Non-pigmented ciliary epithelial cell (primary cell): ENCODE measurements at places on chromosomes 2 and 18.

- no peak for DNase-seq
Measured at GRCh38 chr2:11717623-11718022, 28.8 kb upstream of the LPIN1 start.

DNA sequence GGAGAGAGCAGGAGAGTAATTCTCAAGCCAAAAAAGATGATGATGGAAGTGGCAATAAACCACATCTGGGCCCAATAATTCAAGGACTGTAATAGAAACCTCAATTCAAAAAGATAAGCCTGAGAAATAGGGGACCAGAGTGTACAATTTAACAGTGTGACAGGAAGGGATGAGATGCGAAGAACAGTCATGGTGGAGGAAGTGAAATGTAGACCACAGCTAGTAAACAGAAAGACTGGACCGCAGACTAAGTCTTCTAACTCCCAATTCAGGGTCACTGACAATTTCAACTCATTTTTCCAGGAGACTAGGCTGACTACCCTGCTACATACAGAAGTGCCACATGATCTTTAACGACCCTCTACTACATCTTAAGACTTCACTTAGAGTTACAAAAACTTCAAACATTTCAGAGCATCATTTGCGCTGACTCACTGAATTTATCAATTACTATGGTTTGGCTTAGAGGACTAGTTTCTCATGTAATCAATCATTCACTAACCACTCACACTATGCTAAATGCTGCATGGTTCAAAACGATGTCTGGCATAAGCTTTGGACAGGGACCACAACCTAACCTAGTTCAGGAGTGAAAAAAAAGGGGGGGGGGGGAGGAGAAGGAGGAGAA is 9.0 kb downstream of the CUL3 start:
- DNase-seq: no peak

GRCh38 chr2:56244911-56245530 is 61.2 kb downstream of the CCDC85A start:
- DNase-seq: no peak

GRCh38 chr2:9749546-9750223 is 93.6 kb upstream of the TAF1B start:
- DNase-seq: no peak

DNA sequence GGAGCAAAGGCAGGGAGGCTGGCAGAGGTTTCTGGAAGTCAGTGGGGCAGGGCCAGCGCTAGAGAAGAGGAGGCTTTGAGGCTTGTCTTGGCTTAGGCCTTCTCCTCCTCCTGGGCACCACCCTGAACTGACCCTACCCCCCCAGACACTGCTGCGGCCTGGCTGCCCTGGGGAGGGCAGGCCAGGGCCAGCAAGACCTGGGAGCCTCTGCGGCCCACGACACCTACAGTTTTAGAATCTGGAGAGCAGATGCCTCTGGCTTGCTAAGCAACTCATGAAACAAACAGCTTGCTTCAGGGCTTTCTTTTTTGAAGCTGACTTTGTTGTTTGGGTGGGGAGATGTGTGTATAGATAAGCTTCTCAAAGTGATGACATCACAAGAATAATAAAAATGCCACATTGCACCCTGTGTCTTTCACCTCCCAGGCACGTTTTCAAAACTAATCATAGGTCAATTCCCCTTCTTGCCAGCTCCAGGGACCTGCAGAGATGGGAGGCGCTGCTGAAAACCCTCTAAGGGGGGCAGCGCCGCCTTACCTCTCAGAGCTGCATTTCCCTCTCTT is 46.2 kb upstream of the SMAD7 start:
- DNase-seq: peak; percentile 72

DNA sequence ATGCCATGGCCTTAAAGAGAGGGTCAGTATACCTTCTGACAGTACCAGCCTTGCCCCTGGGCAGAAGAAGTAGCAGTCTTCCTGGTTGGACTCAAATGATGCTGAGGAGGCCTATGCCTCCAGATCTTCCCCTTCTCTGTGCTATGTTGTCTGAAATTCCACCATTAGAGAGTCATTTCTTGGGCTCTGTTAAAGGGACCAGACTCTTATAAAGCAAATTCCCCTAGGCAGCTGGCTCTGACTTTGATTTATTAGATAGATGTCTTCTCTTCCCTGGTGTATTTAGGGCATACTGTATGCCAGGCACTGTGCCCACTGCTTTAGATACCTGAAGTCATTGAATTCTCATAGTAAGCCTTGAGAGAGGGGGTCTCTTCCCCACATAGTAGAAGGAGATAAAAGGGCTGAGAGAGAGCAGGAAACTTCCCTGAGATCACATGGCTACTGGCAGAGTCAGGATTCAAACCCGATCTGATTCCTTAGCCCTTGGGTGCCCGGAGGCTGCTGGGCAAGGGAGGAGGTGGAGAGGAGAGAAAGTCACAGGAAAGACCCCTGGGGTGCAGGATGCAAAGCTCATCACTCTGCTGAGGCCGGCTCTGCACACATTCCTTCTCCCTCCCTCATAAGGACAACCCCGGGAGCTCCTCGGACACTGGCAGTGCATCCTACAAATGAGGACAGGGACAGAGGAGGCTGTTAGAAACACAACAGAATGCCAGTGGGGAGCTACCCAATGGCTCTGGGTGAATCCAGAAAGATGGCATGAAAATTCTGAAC is 23.0 kb downstream of the COPS9 start:
- no peak for DNase-seq

- no peak for DNase-seq
Measured at GRCh38 chr18:23341383-23341782, 111.7 kb upstream of the RIOK3 start.

DNA sequence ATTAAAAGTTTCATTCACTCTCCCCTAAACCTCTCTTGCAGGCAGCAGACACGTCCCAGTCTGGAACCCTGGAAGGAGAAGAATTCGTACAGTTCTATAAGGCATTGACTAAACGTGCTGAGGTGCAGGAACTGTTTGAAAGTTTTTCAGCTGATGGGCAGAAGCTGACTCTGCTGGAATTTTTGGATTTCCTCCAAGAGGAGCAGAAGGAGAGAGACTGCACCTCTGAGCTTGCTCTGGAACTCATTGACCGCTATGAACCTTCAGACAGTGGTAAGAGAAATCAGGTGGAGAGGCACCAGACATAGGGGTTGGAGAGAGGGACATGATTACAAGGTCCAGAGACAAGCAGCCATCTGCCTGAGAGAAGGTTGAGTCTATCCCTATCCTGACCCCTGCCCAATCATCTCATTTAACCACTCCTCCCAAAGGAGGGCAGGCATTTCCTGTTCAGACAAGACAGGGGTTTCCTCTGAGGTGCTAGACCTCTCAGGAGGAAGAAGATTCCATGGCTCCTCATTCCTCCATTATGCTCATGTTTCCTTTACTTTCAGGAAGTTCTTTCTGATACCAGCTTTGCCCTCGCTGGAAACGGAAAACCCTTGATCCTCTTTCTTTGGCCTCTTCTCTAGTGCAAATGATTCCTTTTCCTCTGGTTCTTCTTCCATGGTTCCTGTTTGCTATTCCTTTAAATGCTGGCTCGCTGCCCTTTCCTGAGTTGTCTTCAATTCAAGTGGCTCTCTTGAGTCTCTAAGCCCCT is 15.1 kb downstream of the PLCD4 start:
- DNase-seq: no peak

- DNase-seq: no peak
Measured at GRCh38 chr2:17519486-17519885, 1.2 kb upstream of the RAD51AP2 start.

DNA sequence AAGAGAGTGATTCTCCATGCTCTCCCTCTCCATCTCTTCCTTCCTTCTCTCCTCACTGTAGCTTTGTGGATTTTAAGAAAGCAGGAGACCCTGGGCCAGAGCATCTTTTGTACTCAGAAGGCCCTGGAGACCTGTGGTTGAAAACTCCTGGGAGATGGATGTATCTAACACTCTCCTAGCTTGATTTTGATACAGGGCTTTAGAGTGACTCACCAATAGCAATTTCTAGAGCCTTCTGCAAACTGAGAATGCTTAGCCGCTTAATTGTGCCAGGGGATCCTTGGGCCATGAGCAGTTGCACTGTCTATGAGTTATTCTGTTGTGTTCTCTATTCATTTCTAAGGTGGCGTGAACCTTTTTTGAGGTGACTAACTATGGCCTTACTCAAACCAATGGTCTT is 17.7 kb downstream of the HOXD1 start:
- no peak for DNase-seq

DNA sequence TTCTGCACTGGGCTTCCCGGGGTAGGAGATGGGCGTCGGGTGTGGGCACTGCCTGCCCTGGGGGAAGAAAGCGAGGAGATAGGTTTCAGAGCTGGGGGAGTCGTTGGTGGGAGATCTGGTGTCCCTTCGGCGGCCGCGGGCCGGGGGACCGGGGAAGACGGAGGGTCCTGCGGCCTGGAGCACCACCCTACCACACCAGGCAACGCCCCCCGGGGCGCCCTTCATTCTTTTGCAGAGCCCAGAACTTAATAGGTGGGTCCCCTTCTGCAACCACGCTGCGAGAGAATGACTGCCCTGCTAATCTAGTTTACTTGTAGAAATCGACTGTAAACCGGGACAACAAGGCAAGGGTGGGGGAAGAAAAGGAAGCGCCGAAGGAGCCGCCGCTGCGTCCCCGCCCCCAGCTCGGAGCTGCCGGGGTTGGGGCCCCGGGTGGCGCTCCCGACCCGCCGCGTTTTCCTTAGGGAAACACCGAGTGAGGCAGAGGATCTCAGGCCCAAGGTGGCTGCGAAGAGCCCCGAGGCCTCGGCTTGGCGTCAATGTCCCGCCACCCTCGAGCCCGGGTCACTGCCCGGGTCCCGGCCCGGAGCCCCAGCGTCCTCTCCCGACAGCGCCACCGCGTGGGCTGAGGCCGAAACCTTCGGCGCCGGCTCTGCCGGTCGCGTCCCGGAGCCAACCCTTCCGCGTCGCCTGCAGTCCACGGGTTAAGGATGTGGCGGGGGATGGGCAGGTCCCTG is 5.4 kb upstream of the SATB2 start:
- no peak for DNase-seq

GRCh38 chr18:55220523-55220922 is 261.3 kb upstream of the CCDC68 start:
- no peak for DNase-seq

GRCh38 chr18:59663096-59663495 is 34.1 kb downstream of the CCBE1 start:
- DNase-seq: no peak

DNA sequence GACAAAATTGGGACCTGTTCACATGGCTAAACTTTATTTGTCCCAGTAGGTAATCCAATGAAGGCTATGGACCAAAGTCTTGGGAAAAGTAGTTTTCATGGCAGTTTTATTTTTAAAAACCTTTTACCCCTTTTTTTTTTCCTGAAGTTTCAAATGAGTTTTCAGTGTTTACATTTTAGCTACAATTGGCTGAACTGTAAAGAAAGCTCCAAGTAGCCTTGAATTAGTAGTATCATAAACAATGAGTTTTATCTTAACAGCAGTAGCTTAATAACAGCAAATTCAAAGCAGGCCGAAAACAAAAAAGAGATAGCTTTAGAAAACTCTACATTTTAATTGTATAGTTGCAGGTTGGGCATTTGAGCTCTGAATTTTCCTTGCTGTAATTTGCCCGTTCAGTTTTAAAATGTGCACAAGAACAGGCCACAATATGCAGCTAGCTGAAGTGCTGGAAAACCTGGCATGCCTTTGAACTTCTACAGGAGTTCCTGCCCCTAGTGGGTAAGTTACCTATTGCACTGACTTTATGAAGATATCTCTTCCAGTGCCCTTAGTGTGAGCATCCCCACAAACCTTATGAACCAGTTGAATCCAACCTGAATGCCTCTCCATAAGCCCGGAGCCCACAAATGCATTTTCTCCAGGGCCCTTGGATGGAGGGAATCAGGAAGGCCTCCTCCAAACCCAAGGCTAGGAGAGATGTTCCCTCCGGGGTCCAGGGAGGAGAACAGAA is 106.7 kb downstream of the XRCC5 start:
- DNase-seq: no peak

DNA sequence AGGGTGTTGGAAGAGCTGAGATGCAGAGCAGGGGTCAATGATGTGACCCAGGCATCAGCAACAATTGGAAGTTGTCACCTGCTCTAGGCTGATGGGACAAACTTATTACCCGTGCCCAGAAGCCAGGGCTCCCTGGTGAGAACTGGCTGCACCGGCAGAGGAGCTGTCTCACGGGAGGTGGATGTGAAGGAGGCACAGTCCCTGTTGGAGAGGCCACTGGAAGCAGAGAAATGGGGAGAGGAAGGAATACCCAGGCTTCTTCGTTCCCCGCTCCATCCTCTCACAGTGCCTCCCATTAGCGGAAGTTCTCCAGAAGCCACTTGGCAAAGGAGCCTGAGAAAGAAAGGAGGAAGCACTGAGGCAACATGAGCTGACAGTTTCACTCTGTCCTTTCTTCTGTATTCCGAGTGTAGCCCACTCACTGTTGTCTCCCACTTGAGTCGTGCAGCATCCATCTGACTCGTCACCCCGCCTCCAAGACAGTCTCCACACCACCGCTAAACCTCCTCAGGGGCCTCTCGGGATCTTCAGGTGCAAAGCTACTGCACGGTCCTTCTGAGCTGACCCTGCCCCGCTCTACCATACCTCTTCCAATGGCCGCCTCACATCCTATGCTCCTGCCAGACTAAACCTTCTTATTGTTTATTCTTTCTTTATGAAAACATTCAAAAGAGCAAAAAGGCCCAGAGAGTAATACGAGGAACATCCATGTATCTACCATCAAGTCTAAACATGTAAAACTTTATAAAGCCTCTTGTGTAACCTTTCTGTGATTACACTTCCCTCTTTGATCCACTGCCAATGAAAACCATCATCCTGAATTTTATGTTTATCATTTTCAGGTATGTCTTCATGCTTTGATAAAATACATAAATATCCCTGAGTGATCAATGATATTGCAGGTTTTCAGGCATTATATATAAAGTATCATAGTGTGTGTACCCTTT is 19.1 kb upstream of the AFTPH start:
- no peak for DNase-seq

DNA sequence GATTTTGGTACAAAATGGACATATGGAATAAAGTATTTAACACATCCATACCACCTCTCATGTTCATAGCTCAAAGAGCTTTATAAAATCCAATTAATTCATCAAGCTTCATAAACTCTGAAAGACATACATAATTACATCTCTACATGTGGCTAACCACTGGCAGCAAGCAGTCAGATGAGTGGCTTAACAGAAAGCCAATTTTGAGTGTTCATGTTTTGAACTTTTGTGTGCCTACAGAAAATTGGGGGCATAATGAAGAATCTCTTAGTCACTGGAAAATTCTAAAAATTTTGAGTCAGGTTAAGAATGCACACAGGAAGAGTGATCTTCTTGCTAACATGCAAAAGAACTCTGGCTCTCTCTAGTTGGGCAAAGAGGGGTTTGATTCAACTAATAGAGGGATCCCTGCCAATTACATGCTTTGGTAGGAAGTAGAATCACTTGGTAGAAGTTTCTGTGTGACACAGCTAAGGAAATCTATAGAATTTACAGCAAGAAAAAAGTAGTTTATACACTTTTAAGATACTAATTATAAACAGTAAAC is 287.4 kb downstream of the NOL4 start:
- DNase-seq: no peak

DNA sequence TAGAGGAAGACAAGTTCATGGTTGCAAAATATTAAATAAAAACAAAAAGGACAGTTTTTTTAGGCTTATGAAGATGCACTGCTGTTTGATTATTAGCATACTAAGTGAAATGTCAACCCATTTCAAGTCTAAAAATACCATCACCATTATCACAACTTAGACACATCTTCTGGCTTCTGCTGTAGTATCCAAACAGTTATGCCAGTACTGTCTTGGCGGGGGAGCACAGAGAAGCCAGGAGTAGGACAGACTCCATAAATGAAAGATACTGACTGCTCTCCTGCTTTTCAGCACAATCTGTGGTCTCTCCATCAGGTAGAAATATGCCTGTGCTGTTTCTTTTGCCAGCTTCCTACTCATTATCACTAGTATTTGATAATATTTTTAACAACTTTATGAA is 179.2 kb upstream of the DSEL start:
- DNase-seq: no peak
